HCT116 (cell line): ENCODE measurements at places on chromosomes 16 and 17. TPM values are rescaled to one million over a fixed set of nuclear protein-coding genes. Genes with fewer than 3 reads are reported as not detected.

DNA sequence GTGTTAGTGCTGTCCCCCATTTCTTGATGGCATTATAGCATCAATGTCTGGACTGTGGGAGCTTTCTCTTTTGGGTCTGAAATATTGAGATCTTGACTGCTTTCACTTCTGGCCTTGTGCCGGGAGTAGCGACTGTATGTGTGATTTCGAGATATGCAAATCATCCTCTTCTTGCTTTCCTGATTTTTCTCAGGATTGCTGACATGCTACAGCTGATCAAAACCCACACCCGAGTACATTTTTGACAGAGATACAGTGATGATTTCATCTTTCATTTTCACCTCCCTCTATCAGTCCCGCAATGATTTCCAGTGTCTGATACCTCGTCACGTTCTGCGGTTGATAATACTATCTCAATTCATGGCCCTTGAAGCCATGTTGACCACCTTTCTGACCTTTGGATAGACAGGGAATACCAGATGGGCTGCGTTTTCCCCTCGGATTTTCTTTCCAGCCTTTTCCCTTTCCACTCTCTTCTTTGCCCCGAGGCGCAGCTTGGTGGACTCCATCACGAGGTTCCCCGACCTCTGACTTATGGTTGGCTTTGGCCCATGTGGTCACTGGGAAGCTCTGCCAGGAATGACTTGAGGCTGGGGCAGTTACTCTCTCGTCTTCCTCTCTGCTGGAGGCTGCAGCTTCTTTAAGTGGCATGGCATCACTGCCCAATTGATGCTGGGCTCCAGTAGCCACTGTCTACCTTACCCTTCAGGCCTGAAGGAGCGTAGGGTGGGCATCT is 184.4 kb downstream of the SNX29 start:
- no peak for DNase-seq

GRCh38 chr16:55470533-55471371 is 8.2 kb upstream of the MMP2 start:
- no peak for DNase-seq

- no peak for DNase-seq
Measured at GRCh38 chr17:49793309-49793708, 4.8 kb downstream of the KAT7 start.

- DNase-seq: no peak
Measured at GRCh38 chr16:14496786-14497185, 133.3 kb downstream of the PARN start.

The SPN gene
- total RNA-seq: 0.47 TPM
